ENCODE measurements at places on chromosomes 2 and 18. TPM values are rescaled to one million over a fixed set of nuclear protein-coding genes. Genes with fewer than 3 reads are reported as not detected.

DNA sequence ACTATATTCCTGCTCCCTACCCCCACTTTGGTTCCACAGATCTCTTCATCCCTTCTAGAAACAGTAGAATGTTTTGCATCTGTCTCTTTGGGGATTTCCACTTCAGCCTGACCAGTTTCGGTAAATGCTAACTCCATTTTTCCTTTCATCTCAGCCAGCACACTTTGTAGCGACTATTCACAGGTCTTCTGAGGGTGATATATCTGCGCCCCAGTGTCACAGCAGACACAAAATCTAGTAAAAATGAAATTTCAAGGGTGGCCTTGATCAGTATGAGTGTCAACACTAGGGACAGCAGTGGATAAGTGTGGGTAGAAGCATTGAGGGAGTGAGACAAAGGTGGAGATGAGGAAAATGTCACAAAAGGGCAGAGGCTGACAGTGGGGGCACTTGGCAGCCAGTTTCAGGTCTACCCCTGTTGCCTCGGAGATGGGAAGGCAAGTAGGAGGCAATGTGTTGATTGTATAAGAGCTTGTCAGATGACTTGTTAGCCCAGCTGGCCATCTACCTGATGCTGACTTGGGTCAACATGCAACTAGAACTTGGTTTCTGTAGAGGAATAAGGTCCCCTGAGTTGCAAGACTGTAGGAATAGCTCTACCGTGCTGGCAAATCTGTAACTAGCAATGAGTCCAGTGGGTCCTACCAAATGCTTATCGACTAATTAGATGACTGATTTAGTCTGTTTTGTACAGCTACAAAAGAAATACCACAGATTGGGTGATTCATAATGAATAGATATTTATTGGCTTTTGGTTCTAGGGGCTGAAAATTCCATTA is 60.7 kb downstream of the CXCR4 start:
- no peak for DNase-seq

DNA sequence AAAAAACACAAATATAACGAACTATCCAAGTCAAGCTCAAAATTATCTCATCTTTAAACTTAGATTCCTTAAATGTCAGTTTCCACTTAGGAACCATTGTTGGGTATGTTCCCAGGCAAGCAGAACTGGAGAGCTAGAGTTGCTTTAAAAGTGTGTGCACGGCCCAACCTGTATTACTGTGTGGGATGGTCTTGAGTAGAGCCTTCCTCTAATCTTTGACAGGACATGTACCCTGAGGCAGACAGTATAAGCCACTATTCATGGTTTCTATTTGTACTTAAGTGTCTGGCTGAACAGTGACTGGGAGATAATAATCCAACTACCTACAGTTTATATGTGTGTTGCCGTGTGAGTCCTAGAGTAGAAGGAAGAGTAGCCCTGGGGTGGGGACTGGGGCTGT is 239.7 kb downstream of the GPD2 start:
- DNase-seq: no peak

DNA sequence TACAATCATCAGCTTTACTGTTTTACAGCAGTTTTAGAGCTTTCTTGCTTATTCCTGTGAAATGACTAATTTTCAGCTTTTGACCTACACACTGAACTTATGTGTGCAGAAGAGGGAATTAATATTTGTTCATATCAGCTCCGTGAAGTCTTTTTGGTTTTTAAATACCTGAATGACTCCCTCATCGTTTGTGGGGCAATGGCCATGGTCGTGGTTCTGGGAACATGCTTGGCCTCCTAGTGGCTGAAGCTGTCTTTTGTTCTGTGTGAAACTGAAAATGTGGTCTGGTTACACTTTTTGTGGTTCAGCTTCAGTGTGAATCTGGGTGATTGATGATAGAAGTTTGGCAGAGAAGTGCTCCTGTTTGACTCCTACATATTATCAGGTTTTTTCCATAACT is 408.1 kb downstream of the THSD7B start:
- no peak for DNase-seq

DNA sequence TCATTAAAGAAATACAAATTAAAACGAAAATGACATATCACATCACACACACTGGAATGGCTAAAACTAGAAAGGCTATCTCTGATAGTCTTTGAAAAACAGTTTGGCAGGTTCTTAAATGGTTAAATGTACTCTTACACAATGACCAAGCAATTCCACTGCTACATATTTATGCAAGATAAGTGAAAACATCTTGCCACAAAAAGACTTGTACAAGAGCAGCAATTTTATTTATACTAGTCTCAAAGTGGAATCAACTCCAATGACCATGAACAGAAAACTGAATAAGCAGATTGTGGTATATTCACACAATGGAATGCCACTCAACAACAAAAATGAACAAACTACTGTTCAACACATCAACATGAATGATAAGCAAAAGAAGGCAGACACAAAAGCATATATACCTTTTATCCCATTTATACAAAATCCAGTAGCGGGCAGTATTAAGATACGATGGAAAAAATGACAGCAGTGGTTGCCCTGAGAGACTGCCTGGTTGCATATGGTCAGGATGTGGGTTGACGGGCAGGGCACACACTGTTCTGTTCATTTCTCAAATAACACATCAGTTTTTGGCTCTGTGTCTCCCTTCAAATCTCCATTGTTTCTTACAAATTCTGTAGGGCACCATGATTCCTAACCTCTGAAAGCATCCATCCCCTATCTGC is 25.4 kb downstream of the SP100 start:
- DNase-seq: no peak

DNA sequence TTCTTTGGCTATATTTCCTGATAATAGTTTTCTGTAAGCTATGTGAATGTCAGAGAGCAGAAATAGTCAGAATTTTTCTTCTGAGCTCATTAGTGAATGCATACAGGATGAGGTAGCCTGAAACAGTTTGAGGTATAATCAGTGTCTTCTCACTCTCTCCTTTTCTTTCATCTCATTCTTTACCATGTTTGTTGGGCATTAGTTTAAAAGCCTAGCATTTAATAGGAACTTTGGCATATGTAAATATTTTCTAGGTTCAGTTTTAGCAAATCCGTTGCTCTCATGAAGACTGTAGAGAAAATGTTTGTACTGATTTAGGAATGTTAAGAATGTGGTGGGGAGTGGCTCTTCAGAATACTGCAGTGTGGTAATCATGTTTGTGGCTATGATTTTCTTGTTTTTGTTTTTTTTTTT is 119.4 kb downstream of the PARD3B start:
- DNase-seq: no peak

DNA sequence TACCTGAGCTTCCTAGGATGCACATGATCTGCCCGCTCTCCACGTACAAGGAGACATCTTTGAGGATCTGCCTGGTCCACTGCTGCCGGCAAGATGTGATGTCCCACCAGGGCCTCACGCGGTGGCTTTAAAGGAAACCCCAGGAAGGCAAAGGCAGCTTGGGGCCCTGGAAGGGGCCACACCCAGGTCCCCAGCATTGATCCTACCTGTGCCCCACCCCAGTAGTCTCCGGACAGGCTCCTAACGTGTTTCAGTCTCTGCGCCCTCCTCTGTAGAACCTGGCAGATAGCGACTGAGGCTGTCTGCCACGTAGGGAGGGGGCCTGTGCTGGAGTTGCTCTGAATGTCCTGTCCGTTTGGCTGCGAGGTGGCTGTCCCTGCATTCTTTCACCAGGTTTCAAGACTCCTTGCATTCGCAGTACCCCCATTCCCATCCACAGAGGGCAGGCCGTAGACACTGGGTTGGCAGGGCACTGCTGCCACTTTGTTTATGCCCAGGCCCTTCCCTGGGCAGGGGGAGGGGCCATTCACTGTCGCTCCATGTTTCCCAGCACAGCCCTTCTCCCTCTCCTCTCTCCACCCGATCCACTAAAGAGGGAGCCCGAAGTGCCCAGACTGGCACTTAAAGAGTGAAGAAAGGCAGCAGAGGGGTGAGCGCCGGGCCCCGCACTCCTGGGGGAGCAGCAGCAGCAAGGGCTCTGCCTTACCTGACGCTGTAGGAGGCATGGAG is 644 bp downstream of the ABCG5 start:
- DNase-seq: peak; percentile 78

DNA sequence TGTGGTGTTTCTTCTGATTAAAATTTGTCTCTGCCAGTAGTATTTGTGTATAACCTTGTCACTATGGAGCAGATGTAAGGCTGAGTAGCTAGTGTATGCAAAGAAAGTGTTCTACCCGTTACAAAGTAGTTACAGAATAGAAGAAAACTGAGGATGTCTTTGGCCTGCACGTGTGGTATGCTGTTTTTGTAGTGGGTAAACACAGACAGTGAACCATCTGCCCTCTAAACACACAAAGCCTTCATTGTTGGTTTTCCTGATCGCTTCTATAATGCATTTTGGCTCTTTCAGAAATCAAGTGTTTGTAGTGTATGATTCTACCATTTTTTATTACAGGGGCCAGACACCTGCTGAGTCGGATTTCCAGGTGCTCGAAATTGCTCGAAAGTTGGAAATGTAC is 61.5 kb downstream of the FARP2 start:
- no peak for DNase-seq

DNA sequence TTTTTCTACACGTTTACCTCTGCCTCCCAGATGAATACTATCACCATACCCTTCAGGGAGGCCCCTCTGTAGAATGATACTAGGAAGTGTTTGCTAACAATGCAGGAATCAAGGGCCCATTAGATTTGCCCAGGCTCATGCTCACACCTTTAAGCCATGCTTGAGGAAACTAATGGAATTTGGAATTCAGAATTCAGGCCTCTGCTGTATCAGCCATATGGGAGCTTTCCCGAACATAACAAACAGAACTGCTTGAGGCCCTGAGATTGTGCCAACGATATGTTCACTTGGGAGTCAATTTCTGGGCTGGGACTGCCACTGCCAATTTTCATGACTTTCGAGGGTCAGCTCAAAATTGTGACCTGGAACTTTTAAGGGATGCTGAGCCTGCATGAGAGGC is 282.5 kb downstream of the CLIP4 start:
- no peak for DNase-seq

GRCh38 chr2:71379086-71379485 is 47.5 kb downstream of the ZNF638 start:
- DNase-seq: no peak

GRCh38 chr18:22932885-22933205 is 283 bp upstream of the RBBP8 start:
- no peak for DNase-seq

DNA sequence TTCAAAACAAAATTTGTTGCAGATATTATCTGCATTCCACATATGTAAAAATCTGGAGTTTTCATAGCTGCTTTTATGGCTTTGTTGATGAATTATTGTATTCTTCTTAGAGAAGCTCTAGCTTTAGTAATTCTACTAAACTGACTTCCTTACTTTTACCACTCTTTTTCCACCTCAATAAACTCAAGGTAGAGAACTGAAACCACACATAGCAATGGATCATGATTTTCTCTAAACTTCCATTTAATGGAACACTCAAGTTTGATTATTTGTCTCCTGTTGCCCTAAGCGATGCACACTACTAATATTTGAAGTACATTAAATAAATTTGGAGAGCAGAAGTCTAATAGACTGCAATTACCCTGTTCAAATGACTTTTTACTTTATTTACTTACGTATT is 192.0 kb downstream of the NBAS start:
- no peak for DNase-seq

DNA sequence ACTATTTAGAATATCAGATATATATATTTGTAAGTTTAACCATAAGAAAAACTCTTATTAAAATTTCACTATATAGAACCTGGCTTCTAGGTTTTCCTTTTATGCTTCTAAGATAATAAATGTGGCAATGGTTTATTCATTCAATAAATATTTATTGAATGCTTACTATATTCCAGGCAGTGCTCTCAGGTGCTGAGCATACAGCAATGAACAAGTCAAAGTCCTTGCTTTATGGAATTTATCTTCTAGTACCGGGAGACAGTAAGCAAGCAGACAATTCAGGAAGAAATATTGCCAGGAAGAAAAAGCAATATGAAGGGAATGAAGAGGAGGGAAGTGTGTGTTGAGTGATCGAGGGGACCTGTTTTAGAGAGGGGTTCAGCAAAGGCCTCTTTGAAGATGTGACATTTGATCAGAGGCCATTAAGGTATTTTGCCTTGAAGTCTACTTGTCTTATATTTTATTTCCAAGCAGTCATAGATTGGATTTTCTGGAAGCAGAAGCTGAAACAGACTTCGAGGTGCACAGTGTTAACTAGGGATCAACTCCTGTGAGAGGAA is 94.5 kb upstream of the LYPD6 start:
- DNase-seq: no peak

GRCh38 chr18:830315-830901 is 18.4 kb upstream of the YES1 start:
- DNase-seq: no peak

GRCh38 chr2:172667581-172668325 is 67.9 kb upstream of the RAPGEF4 start:
- no peak for DNase-seq

GRCh38 chr2:190119923-190120590 is 57.5 kb upstream of the MSTN start:
- no peak for DNase-seq

DNA sequence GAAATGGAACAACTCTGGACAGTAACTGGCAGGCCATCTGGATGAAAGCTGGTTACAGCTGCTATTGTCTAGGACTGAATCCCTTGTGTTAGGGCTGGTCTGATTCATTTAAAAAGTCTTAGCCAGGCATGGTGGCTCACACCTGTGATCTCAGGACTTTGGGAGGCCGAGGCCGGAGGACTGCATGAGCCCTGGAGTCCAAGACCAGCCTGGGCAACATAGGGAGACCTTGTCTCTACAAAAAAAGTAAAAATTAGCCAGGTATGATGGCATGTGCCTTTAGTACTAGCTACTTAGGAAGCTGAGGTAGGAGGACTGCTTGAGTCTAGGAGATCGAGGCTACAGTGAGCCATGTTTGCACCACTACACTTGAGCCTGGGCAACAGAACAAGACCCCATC is 15.5 kb upstream of the CFLAR start:
- no peak for DNase-seq

DNA sequence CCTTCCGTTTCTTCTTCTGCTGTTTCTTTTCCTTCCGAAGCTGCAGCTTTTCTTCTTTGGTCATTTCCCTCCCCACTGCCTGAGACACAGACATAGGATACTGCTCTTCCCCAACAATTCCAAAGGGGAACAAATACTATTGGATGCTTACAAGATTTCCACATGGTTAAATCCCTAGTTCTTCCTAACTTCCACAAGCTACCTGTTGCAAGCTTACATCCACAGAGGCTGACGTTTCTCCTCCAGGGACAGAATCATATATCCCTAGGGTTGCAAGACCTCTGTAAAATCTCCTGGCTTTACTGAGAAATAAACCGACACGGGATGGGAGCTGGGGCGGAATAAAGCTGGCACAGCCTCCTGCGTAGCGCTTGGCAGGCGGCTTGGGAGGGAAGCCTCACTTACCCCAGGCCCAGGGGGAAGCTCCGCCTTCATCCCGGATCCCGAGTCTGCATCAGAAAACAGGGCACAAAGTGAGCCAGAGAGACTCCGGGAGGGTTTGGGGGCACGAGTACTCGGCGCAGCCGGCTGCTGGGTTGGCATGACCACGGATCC is 590 bp downstream of the EIF2B4 start:
- no peak for DNase-seq

Gene GAL3ST2
- 0.55 TPM for total RNA-seq

Gene NCKAP5
- total RNA-seq: 4.6 TPM

Gene PROKR1
- 0.05 TPM for total RNA-seq

Gene HOXD10
- not detected for total RNA-seq

Gene TPRKB
- 8.6 TPM for total RNA-seq

Gene MAB21L4
- 19.3 TPM for total RNA-seq

Gene EVX2
- not detected for total RNA-seq

Gene RAPH1
- total RNA-seq: 85.7 TPM

Gene DSC3
- 0.03 TPM for total RNA-seq

Gene ZAP70
- total RNA-seq: 1.5 TPM

Gene ACKR3
- total RNA-seq: 2.4 TPM

Gene HRH4
- 0.15 TPM for total RNA-seq

All from left lobe of liver (tissue), 2 donors.